ENCODE measurements at places on chromosomes 3 and 15. TPM values are rescaled to one million over a fixed set of nuclear protein-coding genes. Genes with fewer than 3 reads are reported as not detected.

Gene DZIP1L
- not detected for total RNA-seq

Gene C3orf49
- total RNA-seq: not detected

Gene FHIT
- 48.3 TPM for total RNA-seq

Gene SLC12A1
- total RNA-seq: not detected

Gene RIOX2
- 32.2 TPM for total RNA-seq

Gene KLF15
- total RNA-seq: 0.72 TPM

Gene PRRT3
- total RNA-seq: 9.8 TPM

Gene IL17RD
- total RNA-seq: not detected

Gene C3orf20
- total RNA-seq: 0.44 TPM

Gene LOXL1
- 2.1 TPM for total RNA-seq

GRCh38 chr3:148756311-148756710, 58.6 kb downstream of the AGTR1 start:
- H3K4me1 ChIP-seq: no peaks in the 10 kb centered on the region
- H3K4me3 ChIP-seq: no peak overlapping the region
- no peaks in the 10 kb centered on the region for H3K27me3 ChIP-seq
- no peaks in the 10 kb centered on the region for H3K36me3 ChIP-seq
- DNase-seq: no peak

DNA sequence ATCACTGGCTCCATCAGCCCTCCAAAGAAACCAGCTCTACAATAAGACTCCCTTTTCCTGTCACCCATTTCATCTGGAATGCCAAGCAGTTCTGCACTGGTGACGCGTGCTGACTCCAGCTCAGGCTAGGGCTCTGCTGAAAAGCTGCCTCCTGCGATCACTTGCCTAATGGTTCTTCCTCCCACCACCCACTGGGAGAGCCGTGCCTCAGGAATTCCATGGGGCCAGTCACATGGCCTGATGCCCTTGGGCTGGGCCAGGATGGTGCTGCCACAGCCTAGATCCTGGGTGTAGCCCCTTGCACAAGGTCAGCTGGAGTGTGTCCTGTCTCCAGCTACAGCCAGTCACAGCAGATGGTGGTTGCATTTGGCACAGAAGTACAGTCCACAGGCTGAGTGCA, 98.9 kb downstream of the DNAJB8 start:
- no peak overlapping the region for H3K27ac ChIP-seq
- no peak overlapping the region for H3K4me3 ChIP-seq
- no peaks in the 10 kb centered on the region for H3K27me3 ChIP-seq

- H3K4me3 ChIP-seq: no peak overlapping the region
- DNase-seq: no peak
- no peaks in the 10 kb centered on the region for H3K27me3 ChIP-seq
- H3K36me3 ChIP-seq: peaks cover 39% of the 10 kb centered on the region
These were observed 88.2 kb downstream of the RPL39L start for GRCh38 chr3:187051066-187051465.

DNA sequence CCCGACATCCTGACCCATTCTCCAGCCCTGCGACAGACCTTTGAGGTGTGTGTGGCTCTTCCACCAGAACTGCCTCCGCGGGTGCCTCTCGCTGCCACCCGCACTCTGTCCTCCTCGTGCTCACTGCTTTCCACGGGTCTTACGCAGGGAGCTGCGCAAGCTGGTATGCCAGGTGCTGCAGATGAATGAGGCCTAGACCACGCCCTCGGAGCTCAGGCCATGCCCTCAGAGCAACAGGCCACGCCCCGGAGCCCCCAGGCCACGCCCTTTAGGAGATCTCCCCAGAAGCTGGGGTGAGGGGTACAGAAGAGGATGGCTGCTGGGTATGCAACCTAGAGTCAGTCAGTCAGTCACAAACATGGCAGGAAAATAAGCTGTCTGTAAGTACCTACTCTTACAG, 300.3 kb downstream of the GABRG3 start:
- H3K27ac ChIP-seq: no peak overlapping the region
- no peaks in the 10 kb centered on the region for H3K27me3 ChIP-seq
- H3K4me1 ChIP-seq: no peaks in the 10 kb centered on the region
- no peak for DNase-seq

- H3K4me3 ChIP-seq: no peak overlapping the region
- H3K27me3 ChIP-seq: no peaks in the 10 kb centered on the region
- DNase-seq: no peak
- peaks cover 22% of the 10 kb centered on the region for H3K36me3 ChIP-seq
- no peak overlapping the region for H3K27ac ChIP-seq
These were observed 26.7 kb downstream of the ABHD2 start for GRCh38 chr15:89114990-89115389.

- H3K4me1 ChIP-seq: peaks cover 38% of the 10 kb centered on the region
- H3K27me3 ChIP-seq: no peaks in the 10 kb centered on the region
- H3K36me3 ChIP-seq: no peaks in the 10 kb centered on the region
- peak overlapping the region; percentile 73 for H3K27ac ChIP-seq
- H3K4me3 ChIP-seq: peak overlapping the region; percentile 69
These were observed 815 bp upstream of the ZNF280D start for GRCh38 chr15:56734013-56734635.

GRCh38 chr3:73378207-73378606, 246.5 kb downstream of the PDZRN3 start:
- H3K4me3 ChIP-seq: no peak overlapping the region
- no peaks in the 10 kb centered on the region for H3K36me3 ChIP-seq
- no peaks in the 10 kb centered on the region for H3K27me3 ChIP-seq
- H3K27ac ChIP-seq: no peak overlapping the region
- DNase-seq: no peak

DNA sequence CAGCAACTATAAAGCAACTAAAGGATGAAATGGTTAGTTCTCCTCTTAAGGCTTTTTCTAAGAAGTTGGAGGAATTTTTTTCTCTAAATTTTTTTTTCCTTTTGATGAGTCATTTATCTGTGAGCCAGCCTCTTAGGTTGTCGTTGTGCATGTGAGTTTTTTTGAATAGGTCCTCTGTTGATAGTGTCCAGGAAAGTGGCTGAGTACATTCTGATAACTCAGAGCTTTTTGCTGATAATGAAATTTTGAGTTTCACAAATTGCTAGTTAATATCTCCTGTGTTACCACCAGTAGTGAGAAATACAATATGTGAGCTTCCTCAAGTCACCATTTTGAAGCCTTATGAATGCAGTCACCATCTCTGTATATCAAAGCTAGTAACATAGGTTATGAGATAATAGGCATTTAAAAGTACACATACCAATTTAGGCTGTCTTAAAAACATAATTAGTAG, 7.1 kb upstream of the LXN start:
- H3K27me3 ChIP-seq: no peaks in the 10 kb centered on the region
- no peak overlapping the region for H3K27ac ChIP-seq
- no peak for DNase-seq
- no peaks in the 10 kb centered on the region for H3K4me1 ChIP-seq

- no peak for DNase-seq
- H3K4me3 ChIP-seq: no peak overlapping the region
- no peaks in the 10 kb centered on the region for H3K36me3 ChIP-seq
- no peak overlapping the region for H3K27ac ChIP-seq
- no peaks in the 10 kb centered on the region for H3K4me1 ChIP-seq
These were observed 131.0 kb downstream of the IL5RA start for GRCh38 chr3:2978977-2979732.

- no peaks in the 10 kb centered on the region for H3K36me3 ChIP-seq
- H3K4me1 ChIP-seq: no peaks in the 10 kb centered on the region
These were observed 33.3 kb downstream of the TM4SF18 start for GRCh38 chr3:149299938-149300801.

DNA sequence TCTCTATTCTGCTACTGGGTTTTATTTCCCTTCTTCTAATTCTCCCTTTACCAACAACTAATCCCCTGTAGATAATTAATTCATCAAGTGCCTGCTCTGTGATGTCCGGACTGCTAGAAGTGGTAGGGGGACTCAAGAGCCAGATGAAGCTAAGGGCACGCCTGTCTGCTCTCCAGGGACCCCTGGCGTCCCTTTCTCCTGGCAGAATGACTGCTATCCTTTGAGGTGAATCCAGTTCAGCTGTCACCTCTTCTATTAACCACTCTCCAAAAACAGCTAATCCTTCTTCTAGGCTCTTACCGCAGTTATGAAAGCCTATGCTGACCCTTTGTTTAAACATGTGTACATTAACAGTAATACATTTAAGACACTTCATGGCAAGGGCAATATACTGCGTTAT, 1.4 kb upstream of the CHRNA7 start:
- H3K27me3 ChIP-seq: peaks cover 4% of the 10 kb centered on the region
- no peaks in the 10 kb centered on the region for H3K36me3 ChIP-seq
- H3K4me3 ChIP-seq: no peak overlapping the region
- DNase-seq: no peak
- H3K4me1 ChIP-seq: no peaks in the 10 kb centered on the region

DNA sequence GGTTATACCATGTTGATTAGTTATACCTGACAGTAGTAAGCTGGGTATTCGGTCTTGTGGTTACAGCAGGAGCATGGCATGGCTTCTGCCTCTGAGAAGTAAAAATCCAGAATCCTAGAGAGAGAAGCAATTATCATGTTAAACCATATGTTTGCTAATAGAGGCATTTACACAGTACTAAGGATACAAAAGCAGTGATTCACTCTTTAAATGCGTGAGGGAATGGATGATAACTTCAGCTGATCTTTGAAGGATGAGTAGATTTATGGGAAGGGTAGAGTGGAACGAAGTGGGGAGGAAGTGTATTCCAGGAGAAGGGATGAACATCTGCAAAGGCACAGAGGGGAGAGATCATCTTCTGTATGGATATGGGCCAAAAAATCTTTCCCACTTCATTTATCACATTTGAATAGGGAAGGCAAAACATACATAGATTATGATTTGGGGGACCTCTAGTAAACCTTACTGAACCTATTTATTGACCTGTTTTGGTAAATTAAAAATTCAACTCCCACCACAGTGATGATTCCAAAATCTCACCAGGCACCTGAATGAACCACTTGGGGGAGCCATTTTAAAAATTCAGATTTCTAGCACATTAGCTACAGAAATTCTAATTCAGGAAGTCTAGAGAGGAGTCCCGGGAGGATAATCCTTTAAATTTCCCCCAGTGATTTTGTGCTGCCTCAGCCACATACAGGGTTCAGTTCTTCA, 35.1 kb downstream of the IGSF10 start:
- H3K27me3 ChIP-seq: no peaks in the 10 kb centered on the region
- no peak overlapping the region for H3K27ac ChIP-seq
- no peaks in the 10 kb centered on the region for H3K36me3 ChIP-seq

DNA sequence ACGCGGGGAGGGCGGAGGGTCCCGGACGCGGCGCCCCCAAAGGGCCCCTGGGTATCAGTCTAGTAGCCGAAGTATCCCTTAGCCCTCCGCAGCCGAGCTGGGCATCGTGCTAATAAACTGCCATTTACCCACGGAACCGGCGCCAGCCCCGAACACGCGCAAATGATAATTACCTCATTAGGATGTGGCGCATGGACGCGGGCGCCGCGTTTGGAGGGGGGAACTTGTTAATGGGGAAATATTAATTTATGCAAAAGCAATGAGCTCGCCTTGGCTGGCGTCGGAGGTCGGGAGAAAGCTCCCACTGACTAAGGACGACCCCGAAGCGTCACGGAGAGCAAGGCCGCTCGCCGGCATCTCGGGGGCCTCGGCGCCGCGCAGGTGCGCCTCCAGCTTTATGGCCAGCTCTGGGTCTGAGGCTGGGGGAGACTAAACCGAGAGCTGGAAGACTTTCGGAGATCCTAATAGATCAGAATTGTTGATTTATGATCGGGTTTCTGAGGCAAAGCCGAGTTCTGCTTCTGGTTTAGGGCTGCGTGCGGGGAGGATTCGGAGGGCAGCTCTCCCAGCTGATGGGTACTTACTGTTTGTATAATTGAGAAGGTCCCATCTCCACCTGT, 474 bp upstream of the FEZF2 start:
- no peak overlapping the region for H3K4me3 ChIP-seq
- H3K4me1 ChIP-seq: no peaks in the 10 kb centered on the region
- no peak for DNase-seq
- H3K27me3 ChIP-seq: peaks cover 19% of the 10 kb centered on the region
- H3K27ac ChIP-seq: no peak overlapping the region

- H3K4me3 ChIP-seq: no peak overlapping the region
- no peak for DNase-seq
- peaks cover 23% of the 10 kb centered on the region for H3K4me1 ChIP-seq
- H3K27me3 ChIP-seq: no peaks in the 10 kb centered on the region
- no peak overlapping the region for H3K27ac ChIP-seq
These were observed 215.6 kb upstream of the CD96 start for GRCh38 chr3:111326144-111326995.

- DNase-seq: no peak
- H3K4me1 ChIP-seq: peaks cover 77% of the 10 kb centered on the region
- no peak overlapping the region for H3K4me3 ChIP-seq
- H3K36me3 ChIP-seq: no peaks in the 10 kb centered on the region
- no peak overlapping the region for H3K27ac ChIP-seq
- no peaks in the 10 kb centered on the region for H3K27me3 ChIP-seq
These were observed 15.7 kb downstream of the KLHL6 start for GRCh38 chr3:183539811-183540210.

GRCh38 chr3:50267280-50267913, 1.6 kb upstream of the SEMA3B start:
- H3K36me3 ChIP-seq: no peaks in the 10 kb centered on the region
- H3K27me3 ChIP-seq: no peaks in the 10 kb centered on the region
- no peak for DNase-seq

DNA sequence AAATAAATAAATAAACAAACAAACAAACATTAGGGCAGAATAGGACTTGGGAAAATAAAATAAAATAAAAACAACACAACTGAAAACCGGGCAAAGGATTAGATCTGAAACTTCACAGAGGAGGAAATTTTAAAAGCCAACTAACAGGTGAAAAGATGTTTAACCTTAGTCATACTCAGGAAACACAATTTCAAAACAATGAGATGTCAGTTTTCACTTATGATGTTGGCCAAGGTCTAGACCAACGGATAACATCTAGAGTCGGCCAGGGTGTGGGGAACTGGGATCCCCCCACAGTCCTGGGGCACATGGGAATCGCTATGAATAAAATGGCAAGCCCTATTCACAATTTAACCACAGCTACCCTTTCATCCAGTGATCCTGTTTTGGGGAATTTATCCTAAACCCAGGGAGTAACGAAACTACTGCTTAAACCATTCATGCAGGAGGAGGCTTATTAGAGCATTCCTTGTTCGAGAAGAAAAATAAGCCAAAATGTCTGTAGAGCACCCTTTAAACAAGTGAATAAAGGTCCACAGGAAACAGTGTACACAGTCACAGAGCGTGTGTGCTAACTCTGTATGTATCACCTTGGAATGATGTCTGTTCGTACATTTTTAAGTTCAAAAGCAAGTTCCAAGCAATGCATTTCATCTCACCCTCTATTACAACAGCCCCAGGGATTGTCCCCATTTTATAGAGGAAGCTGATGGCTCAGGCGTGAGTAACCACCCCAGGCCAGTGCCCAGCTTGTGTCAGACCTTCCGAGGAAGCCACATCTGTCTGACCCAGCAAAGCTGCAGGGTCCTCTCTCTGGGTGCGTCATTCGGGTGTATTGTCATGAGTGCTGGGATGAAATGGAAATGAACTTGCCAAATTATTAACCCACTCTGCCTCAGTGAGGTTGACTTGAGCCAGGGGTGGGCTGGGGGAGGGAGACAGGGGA, 6.3 kb upstream of the ANPEP start:
- H3K27ac ChIP-seq: no peak overlapping the region
- H3K4me3 ChIP-seq: no peak overlapping the region
- H3K36me3 ChIP-seq: no peaks in the 10 kb centered on the region
- no peak for DNase-seq
- H3K4me1 ChIP-seq: no peaks in the 10 kb centered on the region
- peaks cover 2% of the 10 kb centered on the region for H3K27me3 ChIP-seq
